GM13977 (cell line): ENCODE measurements at places on chromosomes 1 and 21.

GRCh38 chr1:81209461-81209860, 591.3 kb upstream of the ADGRL2 start:
- DNase-seq, result no peak

DNA sequence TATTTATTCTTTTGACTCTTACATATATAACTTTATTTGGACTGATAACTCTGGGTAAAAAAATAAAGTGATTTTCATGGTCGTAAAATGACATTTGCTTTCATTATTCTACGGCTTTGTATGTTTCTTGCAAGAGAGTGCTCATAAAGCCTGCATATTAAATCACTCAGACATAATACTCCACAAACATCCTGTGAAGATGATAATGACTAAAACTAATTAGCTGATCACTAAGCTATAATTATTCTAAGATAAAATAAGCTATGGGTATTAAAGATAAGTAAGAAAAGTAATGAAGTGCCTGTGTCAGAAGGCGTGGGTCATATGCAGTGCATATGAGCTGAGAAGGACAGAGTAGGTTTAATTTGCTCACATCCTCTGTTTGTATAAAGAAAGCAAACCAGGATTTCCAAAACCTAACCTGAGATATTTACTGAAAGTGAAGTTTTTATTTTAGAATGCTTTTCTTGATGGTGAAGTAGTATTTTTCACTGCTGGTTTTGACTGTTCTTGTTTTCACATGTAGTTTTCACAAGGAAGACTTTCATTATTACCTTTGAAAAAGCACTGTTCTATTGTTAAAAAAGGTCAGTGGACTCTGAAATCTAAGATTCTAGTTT, 278.8 kb downstream of the AMY1C start:
- DNase-seq, result no peak

GRCh38 chr21:26077521-26077920, 93.0 kb downstream of the APP start:
- DNase-seq, result no peak

- DNase-seq, result peak; percentile 34
Observed at GRCh38 chr1:20992322-20993056, 184.2 kb downstream of the EIF4G3 start.

DNA sequence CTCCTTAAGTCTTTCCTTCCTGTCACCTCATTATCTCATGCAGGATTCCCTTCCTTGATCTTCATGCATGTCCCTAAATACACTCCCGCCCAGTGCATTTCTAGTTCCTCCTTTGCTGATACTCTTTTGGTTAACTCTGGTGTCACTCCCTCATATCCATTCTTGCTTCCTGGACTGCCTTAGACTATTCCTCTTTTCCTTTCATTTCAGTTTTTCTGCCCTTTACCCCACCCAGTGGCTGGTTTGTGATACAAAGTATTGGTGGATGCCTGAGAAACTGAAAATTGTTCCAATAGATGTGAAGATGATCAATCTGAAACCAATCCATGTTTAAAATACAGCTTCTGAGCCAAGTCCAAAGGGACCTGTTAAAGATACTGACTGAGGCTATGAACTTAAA, 553.8 kb upstream of the CAMK1G start:
- no peak for DNase-seq
